Retinal pigment epithelial cell (primary cell): ENCODE measurements at places on chromosomes 16 and 17.

DNA sequence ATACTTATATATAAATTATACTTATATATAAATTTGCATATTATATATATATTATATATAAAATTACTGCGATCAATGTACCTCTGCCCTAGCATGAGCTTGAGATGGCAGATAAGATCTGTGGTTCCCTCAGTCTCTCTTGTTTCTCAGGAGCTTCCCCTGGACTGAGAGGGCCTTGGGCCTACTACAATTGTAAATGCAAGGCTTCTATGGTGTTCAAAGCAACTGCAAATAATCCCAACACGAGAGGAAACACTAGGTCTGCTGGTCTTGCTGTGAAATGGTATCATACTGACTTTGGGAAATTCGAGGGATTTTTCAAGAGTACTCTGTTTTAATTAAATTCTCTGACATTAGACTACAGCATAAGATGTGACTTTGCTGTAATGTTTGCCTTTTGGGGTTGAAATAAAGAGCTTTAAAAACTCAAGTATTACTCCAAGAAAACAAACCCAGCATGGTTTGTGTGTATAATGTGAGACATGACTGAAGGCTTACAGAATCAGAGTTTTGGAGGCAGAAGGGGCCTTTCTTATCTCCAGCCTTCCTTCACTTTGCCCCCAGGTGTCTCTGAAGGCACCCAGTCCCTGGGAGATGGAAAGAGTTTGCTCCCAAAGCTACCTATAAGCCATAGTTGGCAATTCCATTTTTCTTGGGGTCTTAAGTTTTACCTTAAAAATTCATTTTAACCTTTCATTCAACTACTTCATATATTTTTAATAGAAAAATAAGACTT, 24.2 kb downstream of the ACSM1 start:
- DNase-seq, result no peak

GRCh38 chr17:50167371-50167770, 1.6 kb downstream of the SGCA start:
- no peak for DNase-seq

GRCh38 chr17:17391668-17392370, 85.0 kb upstream of the MED9 start:
- DNase-seq, result no peak

DNA sequence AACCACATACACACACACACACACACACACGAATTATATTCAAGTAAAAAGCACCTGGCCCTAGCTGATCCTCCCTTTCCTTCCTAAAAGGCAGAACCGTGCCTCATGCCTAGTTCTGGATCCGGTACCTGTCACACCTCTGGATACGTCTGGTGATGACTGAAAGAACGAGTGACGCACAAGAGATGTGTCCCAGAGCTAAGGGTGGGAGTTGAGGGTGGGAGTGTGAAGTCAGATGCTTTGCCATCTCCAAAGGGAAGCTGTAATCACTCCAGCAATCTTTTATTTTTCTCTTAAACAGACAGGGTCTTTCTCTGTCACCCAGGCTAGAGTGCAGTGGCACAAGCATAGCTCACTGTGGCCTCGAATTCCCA, 26.5 kb upstream of the GSG1L start:
- DNase-seq, result no peak

- DNase-seq, result no peak
Measured at GRCh38 chr17:76405967-76406647, 21.7 kb downstream of the SPHK1 start.

GRCh38 chr17:31470592-31470991, 79.1 kb downstream of the RAB11FIP4 start:
- no peak for DNase-seq

DNA sequence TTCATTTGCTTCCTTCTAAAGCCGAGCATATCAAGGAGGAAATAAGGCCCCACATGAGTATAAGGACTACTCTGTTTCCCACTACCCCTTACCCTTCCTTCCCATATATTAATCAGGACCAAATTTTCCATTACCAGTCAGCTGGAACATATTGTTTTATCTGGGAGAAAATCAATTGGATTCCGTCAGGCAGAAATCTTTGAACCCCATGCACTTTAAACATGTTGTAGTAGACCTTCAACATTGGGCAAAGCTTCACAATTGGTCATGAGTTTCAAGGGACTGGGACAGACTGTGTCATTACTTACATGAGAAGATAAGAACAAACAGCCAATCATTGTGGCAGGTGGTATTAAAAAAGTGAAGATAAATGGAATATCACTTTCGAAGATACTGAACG, 70.3 kb downstream of the ABCA8 start:
- DNase-seq, result no peak

- DNase-seq, result no peak
Measured at GRCh38 chr16:27408602-27409031, 6.6 kb downstream of the IL21R start.

DNA sequence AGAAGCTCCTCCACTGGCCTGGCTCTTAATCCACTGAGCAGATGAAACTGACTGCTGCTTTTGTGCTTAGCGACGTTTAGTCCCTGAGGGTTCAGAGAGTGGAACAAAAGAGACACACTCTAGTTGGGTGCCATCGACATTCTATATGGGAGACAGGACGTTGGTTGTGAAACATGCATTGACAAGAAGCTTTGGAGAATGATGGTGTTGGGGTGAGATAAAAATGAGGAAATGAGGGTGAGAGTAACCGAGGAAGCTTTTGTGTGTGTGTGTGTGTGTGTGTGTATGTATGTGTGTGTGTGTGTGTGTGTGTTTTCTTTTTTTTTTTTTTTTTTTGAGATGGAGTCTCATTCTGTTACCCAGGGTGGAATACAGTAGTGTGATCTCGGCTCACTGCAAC, 89.5 kb downstream of the ABCC1 start:
- no peak for DNase-seq
